Hematopoietic multipotent progenitor cell treated with erythropoietin and hydrocortisone succinate and interleukin-3 and kit ligand, for 4 days (in vitro differentiated cells): ENCODE measurements at places on chromosomes 1 and 21.

- DNase-seq, result peak; percentile 29
Observed at GRCh38 chr1:107477233-107477632, 336.4 kb downstream of the NTNG1 start.

- peak; percentile 62 for DNase-seq
Observed at GRCh38 chr1:166839600-166840308, 479 bp downstream of the POGK start.

DNA sequence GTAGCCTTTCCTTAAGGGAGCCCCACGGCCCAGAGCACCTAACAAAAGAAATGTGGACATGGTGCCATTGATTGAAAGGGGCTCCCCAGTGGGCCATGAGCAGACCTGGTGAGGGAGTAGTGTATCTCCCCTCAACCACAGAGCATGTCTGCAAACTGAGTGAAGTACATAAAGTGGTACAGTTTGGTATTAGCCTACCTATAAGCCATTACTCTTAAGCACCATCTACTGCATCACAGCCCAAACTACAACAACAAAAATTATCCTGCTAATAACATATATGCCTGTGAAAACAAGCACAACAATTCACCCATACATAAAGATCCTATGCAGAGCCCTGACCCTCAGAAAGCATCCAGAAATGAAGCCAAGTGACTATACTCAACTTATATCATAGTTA is 407.8 kb downstream of the PTPRC start:
- DNase-seq, result peak; percentile 44

DNA sequence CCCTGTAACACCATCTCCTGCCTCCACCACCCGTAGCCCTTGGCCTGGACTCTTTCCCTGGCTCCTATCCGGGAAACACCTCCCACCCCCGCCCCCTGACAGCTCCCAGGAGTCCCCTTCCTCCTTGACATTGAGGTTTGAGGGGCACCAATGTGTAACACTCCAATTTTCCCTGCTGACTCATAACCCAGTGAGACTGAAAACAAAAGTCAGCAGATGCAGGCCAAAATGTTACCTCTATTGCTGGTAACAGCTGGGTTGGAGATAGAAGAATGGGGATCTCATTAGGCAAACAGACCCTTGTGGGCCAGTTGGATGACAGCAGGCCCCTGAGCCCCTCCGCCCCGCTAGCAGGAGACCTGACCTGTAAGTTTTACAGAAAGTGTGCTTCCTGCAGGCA is 237.2 kb downstream of the KAZN start:
- DNase-seq, result no peak

DNA sequence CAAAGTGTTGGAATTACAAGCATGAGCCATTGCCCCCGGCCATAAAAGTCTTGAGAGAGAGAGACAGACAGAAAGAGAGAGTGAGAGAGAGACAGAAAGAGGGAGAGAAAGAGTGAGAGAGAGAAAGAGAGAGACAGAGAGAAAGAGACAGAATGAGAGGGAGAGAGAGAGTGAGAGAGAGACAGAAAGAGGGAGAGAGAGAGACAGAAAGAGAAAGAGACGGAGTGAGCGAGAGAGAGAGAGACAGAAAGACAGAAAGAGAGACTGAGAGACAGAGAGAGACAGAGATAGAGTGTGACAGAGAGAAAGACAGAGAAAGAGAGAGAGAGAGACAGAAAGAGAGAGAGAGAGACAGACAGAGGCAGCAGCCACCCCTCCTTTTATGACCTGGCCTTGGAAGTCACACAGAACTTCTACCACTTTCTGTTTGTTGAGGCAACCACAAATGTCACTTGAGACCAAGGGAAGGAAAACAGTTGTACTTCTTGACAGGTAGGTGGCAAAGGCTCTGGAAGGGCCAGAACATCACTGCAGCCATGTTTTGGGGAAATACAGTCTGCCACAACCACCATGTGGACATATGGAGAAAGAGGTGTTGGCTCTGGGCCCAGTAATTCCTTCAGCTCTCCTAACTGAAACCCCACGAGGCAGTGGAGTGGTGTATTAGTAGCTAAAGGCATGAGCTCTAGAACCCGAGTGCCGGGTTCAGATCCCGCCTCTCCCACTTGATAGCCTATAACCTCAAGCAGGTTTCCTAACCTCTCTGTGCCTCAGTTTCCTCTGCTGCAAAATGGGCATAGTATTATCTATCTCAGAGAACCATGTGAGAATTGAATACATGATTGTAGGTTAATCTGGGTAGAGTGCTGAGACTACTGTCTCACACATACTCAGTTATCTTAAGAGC is 50.6 kb downstream of the TNFRSF8 start:
- peak; percentile 41 for DNase-seq
